ENCODE measurements at places on chromosomes 16 and 17.

- no peak for DNase-seq
Measured at GRCh38 chr17:45398800-45399199, 33.9 kb downstream of the ARHGAP27 start.

DNA sequence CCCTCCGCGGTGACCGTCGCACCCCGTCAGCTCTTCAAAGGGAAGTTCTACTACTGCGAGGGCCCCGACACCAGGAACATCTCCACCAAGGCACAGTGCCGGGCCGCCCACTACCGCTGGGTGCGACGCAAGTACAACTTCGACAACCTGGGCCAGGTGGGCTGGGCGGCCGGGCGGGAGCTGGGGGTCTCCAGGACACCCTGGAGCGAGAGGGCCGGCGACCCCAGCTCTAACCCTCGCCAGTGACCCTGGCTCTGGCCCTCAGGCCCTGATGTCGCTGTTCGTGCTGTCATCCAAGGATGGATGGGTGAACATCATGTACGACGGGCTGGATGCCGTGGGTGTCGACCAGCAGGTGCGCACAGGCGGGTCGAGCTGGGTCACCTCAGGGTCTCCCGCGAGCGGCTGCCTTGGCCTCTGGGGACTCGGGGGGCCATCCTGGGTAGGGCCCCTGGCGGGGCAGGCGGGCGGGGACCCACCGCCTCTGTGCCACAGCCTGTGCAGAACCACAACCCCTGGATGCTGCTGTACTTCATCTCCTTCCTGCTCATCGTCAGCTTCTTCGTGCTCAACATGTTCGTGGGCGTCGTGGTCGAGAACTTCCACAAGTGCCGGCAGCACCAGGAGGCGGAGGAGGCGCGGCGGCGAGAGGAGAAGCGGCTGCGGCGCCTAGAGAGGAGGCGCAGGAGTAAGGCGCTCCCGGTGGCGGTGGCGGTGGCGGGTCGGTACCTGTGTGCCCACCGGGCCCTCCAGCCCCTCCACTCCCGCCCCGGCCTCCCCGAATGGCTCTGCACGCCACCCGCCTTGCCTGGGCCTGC, 13.4 kb downstream of the TPSG1 start:
- DNase-seq: no peak

DNA sequence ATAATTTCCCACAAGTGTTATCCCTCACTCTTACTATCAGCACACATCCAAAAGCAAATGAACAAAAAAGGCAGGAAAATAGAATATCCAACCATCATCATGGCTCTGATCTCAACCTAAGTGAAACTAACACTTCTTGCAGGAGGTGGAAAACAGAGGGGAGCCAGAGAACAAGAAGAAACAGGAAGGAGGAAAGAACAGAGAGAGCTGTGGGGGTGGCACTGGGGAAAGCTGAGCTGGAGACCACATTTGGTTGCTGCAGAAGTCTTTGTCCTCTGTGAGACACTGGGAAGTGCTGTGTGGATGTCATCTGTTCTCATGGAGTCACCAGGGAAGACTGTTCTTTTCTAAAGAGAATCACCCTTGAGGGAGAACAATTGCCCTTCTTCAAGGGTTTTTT, 34.7 kb downstream of the GRB7 start:
- no peak for DNase-seq

- DNase-seq: no peak
Measured at GRCh38 chr17:8419305-8419704, 16.4 kb upstream of the NDEL1 start.

DNA sequence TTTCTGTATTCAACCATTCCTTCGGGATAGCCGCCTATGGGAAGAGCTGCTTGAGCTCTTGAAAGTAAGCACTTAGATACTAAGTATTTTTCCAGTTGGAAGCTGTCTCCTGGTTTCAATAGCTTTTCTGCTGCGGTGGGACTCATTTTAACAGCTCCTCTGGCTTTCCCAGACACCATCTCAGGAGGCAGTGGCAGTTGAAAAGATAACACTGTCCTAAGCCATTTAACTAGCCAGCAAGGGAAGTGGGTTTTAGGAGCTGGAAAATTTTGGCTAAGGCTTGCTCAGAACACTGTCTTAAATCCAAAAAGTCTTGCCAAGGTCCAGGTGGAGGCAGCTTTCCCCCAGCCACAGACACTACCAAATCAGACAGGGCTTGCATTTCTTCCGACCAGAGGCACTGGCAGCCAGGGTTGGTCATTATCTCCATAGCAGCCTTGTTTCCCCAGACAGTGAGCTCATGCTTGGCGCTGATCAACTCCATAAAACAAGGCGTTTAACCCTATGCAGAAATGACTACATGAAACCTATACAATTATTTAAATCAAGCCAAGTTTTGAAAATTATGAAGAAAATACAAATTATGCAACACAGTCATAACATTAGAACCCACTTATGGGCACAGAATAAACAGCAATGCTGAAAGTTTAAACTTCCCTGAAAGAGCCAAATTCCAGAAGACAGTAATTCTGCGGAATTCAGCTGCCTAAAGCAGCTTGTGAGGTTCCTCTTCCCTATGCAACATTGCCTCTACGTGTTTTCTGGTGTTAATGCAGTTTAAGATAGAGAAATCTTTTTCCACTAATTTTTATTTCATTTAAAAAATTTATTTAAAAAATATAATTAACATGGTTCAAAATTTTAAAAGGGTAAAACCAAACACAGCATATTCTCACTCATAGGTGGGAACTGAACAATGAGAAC, 25.0 kb downstream of the GABARAPL2 start:
- DNase-seq: no peak
